ENCODE measurements at places on chromosomes 11 and 22.

DNA sequence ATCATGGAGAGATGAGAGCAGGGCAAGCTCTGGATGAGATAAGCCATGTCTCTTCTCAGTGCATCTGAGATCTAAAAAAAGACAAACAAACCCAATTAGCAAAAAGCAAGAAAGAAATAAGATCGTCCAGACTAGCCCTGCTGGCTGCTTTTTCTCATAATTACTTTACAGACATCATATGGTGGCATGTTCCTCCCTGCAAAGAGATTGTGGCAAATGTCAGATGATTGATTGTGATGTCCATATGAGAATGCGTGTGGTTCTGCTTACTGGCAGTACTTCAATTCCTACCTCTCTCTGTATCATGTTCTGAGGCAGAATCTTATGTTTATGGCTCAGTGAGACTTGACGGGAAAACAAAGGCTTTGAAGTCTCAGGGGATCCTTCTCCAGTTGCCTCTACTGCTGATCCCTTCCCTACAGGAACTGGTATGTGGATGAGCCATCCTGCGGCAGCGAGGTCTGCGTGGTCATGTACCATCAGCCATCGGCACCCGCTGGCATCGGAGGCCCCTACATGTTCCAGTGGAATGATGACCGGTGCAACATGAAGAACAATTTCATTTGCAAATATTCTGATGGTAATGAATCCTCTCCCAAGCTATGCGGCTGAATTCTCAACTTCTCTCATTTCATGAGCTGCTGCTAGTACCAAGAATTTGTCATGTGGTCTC is 8.8 kb downstream of the LAYN start:
- no peak for DNase-seq

GRCh38 chr22:43225609-43226008 is 38.7 kb upstream of the TTLL12 start:
- DNase-seq: no peak

DNA sequence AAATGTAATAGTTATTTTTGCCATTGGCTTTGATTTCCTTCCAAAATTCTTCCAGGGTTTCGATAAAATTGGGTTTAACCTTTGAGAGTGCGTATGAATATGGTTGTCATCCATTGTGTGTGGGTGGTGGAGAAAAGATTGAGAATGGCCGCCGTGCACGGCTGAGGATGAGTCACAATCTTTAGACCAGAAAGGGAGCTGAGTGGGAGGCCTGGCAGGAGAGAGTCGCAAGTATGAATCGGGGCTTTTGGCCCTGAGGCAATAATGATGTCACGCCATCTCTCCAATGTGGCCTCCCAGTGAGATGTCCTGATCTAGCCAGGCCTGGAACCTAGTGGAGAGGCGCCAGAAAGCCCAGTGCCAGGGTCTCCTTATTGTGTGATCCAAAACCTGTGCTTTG is 33.1 kb upstream of the SMPD1 start:
- peak; percentile 35 for DNase-seq

DNA sequence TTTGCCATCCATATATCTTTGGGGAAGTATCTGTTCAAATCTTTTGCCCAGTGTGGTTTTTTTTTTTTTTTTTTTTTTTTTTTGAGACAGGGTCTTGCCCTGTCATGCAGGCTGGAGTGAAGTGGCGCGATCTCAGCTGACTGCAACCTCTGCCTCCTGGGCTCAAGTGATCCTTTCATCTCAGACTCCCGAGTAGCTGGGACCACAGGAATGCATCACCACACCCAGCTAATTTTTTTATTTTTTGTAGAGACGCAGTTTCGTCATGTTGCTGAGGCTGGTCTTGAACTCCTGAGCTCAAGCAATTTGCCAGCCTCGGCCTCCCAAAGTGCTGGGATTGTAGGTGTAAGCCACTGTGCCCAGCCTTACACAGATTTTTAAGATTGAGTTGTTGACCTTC is 4.8 kb upstream of the FAM118A start:
- no peak for DNase-seq

DNA sequence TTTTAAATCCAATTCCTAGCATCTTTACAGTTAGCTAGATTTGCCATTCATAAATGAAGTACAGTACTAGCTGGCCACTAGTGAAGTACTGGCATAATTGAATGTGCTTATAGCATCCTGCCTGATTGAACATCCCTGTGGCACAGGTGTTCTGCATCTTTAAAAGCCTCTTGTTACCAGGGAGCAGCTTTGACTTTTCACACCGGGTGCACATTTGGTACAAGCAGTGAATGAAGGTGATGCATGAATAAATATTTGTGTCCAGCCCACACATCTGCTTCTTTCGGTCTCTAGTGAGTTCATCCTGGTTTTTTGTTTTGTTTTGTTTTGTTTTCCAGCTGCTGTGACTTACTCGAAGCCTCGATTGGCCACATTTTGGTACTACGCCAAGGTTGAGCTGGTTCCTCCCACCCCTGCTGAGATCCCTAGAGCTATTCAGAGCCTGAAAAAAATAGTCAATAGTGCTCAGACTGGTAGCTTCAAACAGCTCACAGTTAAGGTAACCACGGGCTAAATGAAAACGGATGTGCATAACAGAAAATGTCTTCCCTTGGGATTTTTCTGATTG is 5.3 kb downstream of the ATP5MG start:
- DNase-seq: no peak

GRCh38 chr22:23862103-23862502 is 4.4 kb downstream of the SLC2A11 start:
- peak; percentile 50 for DNase-seq

- no peak for DNase-seq
Observed at GRCh38 chr11:39617971-39618370, 1841.5 kb downstream of the LRRC4C start.

GRCh38 chr22:22746963-22747933 is 102.8 kb downstream of the GGTLC2 start:
- no peak for DNase-seq

- DNase-seq: no peak
Observed at GRCh38 chr22:42357634-42358296, 74.4 kb downstream of the NFAM1 start.

DNA sequence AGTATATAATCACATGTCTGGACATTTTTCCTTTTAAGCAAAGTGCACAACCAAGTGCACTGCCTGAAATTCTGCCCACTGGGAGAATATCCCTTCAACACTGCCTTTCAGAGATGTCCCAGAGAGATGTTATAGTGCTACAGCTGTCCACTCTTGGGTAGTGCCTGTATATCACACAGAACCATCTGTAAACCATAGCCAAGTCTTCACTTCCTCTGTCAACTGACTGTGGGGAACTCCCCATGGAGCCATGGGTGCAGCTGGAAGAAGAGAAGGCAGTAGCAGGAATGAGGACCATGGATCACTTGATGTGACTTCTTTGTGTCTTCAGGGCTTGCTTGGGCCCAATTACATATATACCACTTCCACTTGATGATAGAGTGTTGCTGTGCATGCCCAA is 44.6 kb upstream of the LIN7C start:
- DNase-seq: no peak

DNA sequence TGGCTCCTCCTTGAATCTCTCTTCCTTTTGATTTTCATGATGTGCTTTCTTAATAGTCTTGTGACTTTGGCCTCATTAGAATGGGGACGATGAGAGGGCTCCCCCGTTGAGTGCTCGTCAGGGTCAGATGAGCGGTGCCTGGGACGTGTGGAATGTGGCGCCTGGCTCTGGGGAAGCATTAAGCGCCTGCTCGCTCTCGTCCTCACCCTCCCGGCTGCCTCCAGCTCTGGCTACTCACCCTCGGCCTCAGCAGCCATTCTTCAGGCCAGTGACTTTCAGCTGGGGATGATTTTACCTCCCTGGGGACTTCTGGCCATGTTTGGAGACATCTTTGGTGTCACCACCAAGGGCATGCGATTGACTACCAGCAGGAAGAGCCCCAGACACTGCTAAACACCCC is 69.7 kb downstream of the RPS6KA4 start:
- DNase-seq: no peak

- DNase-seq: no peak
Observed at GRCh38 chr11:16408619-16409018, 52.3 kb upstream of the SOX6 start.

- DNase-seq: peak; percentile 46
Observed at GRCh38 chr22:17149076-17149815, 9.8 kb downstream of the HDHD5 start.

- peak; percentile 67 for DNase-seq
Observed at GRCh38 chr11:61972672-61973475, 5.4 kb upstream of the FTH1 start.

DNA sequence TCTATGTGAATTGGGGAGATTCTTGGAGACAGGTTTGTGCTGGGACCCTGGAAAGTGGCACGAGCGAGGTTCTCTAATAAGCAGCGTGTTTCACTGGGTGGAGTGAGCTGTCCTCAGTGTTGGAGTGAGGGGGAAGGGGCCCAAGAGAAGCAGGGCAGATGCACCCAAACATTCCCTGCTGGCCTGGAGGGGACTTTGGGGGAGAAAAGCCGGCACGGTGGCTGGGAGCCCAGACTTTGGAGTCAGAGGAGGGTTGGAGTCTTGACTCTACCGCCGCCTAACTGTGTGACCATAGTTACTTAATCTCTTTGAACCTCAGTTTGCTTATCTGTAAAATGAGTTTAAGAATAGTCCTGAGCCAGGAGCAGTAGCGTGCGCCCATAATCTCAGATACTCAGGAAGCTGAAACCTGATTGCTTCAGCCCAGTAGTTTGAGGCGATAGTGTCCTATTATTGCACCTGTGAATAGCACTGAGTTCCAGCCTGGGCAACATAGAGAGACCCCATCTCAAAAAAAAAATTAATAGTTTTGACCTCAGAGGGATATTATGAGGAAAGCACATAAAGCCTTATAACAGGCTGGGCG is 614 bp downstream of the NR1H3 start:
- DNase-seq: no peak

DNA sequence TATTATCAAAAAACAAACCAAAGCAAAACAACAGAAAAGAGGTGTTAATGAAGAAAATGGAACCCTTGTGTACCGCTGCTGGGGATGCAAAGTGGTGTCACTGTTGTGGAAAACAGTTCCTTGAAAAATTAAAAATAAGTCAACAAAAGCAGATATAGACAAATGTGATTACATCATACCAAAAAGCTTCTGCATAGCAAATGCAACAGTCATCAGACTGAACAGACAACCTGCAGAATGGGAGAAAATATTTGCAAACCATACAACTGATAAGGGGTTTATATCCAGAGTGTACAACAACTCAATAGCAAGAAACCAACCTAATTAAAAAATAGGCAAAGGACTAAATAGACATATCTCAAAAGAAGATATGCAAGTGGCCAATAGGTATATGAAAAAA is 22.9 kb upstream of the CARS1 start:
- DNase-seq: no peak

GRCh38 chr22:28441720-28442263 is 237.8 kb downstream of the TTC28 start:
- peak; percentile 9 for DNase-seq

DNA sequence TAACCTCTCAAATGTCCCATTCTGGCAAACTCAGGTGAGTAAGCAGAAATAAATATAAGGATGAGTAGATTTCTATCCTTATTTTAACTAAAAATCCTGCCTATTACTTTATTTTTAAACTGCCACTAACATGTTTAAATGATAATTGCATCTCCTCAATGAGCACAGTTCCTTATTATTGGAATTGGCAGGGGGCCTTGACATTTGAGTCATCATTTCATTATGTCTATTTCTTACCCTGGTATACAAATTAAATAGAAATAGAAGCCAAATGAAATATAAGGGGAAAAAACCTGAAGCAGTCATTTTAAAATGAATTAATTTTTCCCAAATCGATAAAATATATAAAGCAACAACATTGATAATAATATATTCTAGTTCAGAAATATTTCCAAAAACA is 81.2 kb downstream of the GUCY1A2 start:
- no peak for DNase-seq

- DNase-seq: no peak
Observed at GRCh38 chr11:119692540-119692820, 36.5 kb downstream of the NECTIN1 start.

DNA sequence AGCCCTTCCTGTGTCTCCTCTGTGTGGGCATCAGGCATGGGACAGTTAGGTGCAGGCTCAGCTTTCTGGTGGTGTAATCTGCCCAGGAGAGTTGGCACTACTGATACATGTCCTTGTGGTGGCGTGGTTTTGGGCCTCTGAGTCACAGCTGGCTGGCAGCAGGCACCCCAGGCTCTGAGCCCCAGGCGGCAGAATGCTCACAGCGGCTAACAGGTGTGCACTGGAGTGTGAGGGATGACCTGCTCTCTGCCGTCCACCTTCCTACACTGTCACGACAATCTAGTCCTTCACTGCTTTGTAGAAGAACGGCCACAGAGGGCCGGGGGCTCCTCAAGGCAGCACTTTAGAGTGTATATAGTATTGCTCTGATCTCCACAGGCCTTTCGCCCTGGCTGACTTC is 100.3 kb upstream of the PITPNB start:
- DNase-seq: no peak

DNA sequence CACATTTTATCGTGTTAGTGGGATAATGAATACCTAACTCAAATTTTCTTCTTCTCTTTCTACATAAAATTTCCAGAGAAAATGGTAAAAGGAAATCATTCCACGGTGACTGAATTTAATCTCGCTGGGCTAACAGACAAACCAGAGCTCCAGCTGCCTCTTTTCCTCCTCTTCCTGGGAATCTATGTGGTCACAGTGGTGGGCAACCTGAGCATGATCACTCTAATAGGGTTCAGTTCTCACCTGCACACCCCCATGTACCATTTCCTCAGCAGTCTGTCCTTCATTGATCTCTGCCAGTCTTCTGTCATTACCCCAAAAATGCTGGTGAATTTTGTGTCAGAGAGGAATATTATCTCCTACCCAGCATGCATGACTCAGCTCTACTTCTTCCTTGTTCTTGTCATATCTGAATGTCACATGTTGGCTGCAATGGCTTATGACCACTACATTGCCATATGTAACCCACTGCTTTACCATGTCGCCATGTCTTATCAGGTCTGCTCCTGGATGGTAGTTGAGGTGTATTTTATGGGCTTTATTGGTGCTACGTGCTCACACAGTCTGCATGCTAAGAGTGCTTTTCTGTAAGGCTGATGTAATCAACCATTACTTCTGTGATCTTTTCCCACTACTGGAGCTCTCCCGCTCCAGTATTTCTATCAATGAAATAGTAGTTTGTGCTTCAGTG is 24.1 kb downstream of the OR10D3 start:
- DNase-seq: no peak

GRCh38 chr11:134532131-134532920 is 120.3 kb upstream of the B3GAT1 start:
- DNase-seq: no peak

DNA sequence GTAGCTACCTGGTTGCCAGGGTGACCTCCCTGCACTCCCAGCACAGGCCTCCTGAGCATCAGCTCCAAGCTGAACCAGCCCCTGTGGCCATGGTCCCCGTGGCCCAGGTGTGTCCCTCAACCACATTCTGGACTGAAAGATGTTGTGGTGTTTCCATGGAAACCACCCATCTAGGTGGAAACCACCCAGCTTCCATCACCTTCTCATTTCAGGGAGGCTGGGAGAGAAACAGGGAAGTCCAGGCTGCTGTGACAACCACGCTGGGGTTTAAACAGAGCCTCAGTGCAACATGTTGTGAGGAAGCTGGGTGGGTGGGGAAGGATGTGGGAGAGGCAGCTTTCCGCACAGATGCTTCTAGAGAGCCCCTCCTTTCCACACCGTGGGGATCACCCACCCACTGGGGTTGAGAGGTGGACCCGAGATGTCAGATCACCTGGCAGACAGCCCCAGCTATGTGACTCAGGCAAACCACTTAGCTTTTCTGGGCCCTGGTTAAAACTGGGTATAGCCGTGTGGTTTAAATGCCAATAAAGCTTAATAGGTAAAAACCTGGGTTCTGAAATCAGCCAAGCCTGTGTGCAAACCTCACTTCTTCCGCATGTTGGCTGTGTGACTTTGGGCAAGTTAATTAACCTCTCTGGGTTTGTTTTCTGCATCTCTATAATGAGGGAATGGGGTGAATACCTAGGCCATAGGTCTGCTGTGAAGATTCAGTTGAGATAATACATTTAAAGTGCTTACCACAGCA is 46.4 kb downstream of the CD82 start:
- no peak for DNase-seq
